NAMALWA (cell line): ENCODE measurements at places on chromosomes 1 and 21.

- DNase-seq: peak; percentile 90
Measured at GRCh38 chr1:151945725-151946722, 36.7 kb upstream of the THEM4 start.

DNA sequence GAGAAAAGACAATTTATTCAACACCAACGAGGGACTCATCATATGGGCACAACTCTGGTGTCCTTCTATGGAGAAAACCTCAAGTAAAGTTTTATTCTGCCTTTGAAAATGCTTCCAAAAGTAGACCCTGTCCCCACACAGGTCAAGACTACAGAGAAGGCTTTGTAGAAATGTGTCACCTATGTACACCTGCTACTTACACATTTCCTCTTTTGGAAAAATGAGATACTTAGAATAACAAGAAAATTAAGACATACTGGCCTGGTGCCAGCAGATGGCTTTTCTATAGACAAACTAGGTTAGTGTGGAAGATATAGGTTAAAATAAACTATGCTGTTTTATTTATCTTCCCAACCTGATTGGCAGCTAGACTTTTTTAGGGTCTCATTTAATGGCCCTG lies 13.6 kb downstream of the POGK start:
- DNase-seq: no peak

DNA sequence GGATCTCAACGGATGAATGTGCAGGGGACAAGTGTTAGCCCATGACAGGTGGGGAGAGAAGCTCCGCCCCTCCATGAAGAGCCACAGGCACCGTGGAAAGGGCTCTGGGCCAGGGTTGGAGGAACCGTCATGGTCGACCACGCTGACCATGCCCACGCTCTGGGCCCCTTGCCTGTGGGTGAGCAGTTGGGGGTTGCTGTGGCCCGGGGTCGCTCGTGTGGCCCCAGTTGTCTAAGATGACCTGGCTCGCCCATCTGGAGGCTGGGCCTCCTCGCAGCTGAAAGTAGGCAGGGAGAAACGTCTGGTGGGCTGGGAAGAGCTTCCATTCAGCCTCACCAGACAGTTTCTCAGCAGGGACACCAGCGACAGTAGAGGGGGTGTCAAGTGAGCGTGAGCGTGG lies 13.1 kb upstream of the UTS2 start:
- DNase-seq: no peak

GRCh38 chr21:32940079-32941014 lies 85.4 kb upstream of the OLIG2 start:
- DNase-seq: peak; percentile 70

DNA sequence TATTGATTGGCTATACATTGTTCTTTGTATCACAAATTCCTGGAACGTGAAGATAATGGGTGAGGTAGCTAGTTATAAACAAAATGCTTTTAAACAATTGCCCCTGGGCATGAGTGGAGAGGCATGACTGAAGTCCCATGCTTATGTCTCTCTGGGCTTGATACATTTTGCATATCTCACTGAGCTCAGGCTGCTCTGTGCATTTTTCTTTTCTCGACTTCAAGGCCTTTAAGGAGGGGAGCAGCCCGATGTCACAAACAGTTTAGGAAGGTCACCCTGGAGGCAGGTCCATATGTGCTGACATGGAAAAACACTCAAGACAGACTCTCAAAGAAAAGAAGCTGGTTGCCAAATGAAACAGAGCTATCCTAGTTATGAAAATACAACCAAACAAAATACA lies 80.1 kb upstream of the PUM1 start:
- DNase-seq: no peak

DNA sequence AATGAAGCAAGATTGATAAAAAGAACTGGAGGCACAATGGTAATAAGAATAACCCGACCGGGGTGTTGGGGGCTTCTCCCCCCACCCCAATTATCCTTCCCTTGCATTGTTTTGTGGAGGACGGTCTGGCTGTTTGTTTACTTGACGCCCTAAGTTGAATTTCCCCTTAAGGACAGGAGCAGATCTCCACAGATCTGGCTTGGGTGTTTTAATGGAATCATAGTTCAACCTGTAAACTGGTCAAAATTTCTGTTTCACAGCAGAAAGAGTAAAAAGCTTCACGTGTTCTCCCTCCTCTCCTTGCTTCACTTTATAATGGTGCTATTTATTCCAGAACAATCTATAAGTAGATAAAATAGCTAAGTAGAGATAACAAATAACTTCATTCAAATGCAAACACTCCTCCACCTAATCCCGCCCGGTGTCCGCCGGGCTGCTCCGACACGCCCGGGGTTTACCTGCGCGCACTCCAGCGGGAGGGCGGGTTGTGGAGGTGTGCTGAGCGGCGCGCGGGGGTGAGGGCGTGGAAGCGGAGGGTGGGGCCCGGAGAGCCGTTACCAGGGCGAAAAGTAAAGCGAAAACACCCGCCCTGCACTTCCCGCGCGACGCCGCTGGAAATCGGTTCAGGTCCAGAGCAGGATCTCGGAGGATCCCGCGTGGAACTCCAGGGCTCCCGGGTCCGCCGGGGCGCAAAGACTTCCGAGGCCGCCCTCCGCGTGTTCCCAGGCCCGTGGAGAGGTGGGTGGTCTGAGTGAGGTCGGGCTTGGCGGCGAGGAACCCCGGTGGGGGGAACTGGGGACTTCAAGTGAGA lies 2.0 kb upstream of the ATF3 start:
- no peak for DNase-seq

DNA sequence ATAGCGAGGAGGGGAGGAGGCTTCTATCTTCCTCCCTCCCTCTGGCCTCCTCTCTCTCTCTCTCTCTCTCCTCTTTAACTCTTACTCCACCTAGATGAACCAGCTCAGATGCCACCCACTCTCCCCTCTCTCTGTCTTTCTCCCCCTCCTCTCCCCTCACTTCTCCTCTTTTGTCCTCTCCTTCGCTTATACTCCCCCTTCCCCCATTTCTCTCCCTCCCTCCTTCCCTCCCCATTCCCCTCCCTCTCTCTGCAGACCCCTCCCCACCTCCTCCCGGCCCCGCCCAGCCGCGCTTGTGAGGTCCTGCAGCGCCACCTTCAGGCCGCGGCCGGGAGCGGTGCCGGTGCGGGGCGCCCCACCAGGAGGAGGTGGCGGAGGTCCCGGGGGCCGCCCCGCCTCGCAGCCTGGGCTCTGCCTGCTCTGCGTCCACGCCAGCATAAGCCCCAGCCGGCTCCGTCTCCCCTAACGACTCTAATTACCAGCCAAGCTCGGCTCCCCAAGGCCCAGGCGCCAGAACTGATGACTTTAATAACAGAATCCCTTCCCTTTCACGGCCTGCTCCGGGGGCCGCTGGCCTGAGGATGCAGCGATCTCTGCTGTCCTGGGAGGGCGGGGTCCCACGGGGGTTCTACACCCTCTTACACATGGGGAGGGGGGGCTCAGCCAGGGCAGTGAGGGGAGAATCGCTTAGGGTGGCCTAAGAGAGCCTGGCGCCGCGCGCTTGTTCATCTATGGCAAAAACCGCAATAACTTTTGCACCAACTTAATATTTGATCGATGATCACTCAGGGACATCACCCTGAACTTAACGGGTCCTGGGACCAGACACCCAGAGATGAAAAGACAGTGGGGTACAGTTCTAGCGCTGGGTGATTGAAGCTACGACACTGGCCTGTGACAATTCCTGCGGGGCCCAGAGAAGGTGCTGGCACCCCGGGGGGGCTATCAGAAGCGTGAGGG lies 637.3 kb downstream of the MATN1 start:
- DNase-seq: peak; percentile 29

DNA sequence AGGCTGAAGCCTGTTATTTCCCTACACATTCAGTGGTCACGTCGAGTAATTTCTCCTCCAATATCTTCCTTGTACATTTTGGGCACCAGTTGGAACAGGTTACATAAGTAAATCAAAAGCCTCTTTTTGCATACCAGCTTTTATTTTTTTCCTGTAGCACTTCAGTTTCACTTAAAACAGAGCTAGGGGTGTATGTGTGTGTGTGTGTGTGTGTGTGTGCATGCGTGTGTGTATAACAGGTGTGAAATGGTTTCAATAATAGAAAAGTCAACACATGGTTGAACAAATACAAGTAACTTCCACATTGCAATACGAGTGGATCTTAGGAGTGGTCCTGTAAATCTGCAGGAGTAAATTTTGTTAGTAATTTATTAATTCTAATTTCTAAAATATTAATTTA lies 3.0 kb upstream of the MAN1A2 start:
- DNase-seq: no peak

GRCh38 chr1:91831132-91831930 lies 54.6 kb downstream of the TGFBR3 start:
- no peak for DNase-seq

DNA sequence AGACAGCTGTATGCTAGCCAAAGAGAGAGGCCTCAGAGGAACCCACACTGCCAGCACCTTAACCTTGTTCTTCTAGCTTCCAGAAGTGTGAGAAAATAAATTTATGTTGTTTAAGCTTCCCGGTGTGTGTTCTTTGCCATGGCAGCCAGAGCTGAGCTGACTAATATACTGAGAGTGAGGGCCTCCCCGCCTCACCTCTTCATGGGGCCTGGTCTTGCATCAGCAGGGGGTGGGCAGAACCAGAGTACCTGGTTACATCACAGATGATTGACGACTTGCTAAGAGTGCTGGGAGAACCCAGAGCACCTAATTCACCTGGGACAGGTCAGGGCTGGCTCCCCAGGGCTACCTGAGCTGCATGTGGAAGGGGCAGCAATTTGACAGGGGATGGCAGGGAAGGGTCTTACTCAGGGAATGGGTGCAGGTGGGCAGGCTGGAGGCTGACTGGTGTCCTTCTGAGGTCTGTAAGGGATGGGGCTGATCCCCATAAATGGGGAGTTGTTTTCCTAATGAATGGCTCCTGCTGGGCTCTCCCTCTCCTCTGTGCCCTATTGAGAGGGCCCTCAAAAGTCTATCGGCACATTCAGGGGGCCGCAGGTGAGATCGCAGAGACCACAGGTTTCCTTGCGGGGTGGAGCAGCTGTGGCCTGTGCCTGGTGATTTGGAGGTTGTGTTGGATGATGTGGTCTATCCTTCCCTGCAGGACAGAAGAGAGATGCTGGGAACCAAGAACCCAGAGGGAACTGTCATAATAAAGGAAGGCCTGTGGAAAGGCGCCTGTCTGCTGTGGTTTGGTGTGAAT lies 60.6 kb upstream of the ETV3 start:
- no peak for DNase-seq

DNA sequence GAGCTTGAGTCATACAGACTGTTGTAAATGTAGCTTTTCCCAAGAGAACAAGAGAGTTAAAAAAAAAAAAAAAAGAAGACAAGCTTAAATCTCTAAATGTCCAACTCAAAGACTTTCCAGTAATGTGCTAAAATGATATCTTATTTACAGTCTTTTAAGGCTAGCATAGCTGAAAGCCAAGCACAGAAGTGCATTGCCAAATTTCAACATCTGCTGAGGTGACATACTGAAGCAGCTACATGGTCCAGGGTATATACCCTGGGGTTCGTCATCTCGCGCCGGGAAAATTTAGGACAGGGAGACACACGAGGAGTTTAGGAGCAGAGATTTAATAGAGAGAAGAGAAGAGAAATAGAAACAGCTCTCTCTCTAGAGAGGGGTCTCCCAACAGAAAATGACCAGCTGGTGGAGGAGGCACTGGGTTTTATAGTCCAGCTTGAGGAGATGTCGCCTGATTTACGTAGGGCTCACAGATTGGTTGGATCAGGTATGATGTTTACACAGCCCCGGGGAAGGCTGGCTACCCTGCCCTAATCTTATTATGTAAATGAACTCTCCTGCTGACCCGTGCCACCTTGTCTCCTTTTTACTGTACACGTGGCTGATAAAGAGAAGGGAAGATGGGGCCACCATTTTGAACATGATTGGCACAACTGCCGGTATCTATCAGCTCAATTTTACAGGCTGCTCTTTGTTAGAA lies 172.7 kb downstream of the TRIM33 start:
- no peak for DNase-seq

GRCh38 chr1:10635085-10635896 lies 160.5 kb downstream of the PEX14 start:
- no peak for DNase-seq

DNA sequence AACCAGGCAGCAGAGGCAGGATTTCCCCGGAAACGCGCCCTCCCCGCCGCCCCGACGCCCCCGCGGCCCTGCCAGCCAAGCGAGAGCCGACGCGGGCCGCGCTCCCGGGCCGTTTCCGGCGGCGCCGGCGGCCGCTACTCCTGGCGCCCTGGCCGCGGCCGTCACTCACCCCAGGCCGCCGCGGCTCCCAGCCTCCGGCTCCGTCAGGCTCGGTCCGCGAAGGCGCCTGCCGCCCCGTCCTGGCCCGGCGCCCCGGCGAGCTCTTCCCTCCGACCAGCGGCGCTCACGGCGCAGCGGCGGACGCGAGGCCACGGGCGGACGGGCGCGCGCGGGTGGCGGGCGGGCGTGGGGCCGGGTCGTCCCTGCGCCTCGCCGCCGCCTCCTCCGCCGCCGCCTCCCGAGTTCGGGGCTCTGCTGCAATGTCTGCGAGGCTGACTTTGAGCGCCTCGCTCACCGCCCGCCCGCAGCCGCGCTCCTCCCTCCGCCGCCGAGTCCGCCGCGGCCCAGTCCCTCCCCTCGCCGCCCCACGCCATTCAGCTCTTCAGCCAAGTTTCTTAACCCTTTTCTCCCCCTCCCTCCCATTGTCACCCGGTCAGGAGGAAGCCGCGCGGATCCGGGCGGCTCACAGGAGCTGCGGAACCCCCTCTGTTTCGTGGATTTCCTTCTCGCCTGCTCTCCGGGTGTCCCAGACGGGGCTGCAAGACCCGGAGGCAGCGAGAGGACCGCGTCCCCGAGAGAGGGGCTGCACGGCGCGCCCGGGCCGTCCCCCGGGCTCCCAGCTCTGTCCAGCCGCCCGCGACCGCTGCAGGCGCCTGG lies at the start of gene NRIP1:
TSS of gene NRIP1 (minus strand) at position 425 of the 816 bp plus-strand sequence. CDS start 96,808 bp downstream, outside the sequence.
- DNase-seq: no peak

DNA sequence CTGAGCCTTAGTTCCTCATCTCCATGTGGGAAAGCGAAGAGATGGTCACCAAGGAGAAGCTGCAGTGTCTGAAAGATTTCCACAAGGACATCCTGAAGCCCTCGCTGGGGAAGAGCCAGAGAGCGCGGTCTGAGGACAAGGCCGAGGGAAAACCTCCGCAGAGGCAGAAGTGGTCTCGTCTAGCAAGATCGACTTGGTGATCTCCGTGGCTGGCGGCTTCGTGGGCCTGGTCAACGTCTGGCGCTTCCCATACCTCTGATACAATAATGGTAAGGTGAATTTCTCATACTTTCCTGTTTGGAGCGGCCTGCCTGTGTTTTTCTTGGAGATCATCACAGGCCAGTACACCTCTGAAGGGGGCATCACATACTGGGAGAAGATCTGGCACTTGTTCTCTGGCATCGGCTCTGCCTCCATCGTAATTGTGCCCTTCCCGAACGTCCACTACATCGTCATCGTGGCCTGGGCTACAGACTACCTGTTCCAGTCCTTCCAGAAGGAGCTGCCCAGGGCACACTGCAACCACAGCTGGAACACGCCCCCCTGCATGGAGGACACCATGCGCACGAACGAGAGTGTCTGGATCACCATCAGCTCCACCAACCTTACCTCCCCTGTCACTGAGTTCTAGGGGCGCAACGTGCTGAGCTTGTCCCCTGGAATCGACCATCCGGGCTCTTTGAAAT lies 841.1 kb upstream of the TMPRSS15 start:
- DNase-seq: no peak
